ENCODE measurements at places on chromosomes 5 and 9.

DNA sequence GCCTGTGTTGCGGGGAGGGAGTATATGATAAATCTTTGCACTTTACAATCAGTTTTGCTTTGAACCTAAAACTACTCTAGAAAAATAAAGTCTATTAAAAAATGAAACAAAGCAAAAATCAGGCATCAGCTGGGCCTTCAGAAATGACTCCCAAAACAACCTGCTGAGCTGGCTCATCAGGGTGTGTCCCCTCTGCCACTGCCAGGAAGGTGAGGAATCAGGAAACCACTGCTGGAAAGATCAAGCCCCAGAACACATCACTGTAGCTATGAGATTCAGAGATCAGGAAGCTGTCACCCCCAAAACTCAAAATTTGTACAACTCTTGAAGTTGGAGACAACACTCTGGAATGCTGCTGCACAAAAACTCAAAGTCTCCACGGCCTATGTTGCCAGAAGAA lies 40.5 kb upstream of the TBCA start:
- DNase-seq, result no peak

- no peak for DNase-seq
These were observed 490.3 kb downstream of the ARHGEF28 start for GRCh38 chr5:74116266-74116665.

GRCh38 chr5:174734571-174735497 lies 10.5 kb downstream of the MSX2 start:
- no peak for DNase-seq

DNA sequence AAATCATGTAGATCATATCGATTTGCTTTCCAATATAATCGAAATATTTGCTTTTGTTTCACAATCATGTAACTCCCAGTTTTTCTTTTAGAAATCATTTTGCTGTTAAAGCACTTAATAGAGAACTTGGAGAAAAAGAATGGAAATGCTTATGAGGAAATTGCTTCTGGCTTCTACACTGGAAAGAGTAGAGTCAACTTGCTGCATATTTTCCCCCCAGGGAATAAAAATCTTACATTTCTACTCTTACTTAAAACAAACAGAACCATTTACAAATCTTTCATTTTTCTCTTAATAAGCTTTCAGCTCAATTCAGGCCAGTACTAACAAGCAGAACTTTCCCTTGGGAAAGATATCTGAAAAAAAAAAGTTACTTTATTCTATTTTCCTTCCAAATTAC lies 312.0 kb downstream of the CHSY3 start:
- no peak for DNase-seq

- no peak for DNase-seq
These were observed 53.7 kb downstream of the TLE1 start for GRCh38 chr9:81635521-81636254.

- DNase-seq, result no peak
These were observed 400.5 kb downstream of the ARRDC3 start for GRCh38 chr5:90982576-90982975.

DNA sequence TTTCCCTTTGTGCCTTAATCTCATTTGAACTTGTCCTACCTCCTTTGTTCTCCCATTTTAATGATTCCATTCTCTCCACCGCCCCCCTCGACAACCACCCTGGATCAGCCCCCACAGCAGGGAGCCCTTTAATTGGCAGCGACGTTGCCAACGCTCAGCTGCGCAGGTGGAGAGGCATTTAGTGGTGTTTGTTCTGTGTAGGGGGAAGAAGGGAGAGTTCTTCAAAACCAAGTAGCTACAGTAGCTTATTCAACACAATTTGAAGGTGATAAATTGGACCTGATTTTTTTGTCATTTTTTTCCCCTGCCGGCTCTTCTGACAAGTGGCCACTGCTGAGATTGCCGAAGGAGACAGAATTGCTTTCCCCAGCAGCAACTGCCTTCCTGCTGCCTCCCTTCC lies 499.1 kb downstream of the CDK5RAP2 start:
- no peak for DNase-seq

DNA sequence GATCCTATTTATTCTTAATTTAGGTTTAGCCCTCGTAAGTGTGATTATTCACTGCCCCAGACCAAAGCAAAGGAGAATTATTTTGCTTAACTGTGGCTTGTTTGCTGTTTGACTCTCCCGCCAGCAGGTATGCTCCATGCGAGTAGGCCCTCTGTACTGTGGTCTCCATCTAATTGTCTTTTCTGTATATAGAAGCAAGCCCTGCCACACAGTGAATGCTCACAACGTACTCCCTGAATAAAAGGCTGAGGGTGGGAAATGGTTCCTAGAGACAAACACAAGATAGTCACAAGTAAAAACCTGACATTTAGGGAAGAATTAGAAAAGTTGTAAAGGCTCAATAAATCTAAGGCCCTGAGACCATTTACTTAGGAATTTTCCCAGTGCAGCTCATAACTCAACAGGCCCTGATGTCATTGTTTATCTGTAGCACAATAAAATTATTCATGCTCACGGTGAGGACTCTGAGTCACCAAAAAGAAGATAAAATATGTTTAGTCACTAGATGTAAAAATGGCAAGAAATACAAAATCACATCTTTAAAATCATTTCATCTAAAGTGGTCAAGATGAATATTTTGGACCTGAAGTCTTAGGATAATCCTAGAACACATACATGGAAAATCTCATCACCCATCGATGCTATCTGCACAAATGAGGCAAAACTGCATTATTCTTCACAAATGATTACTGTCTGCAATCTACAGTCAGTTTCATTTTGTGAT lies 473.2 kb downstream of the ENC1 start:
- no peak for DNase-seq

DNA sequence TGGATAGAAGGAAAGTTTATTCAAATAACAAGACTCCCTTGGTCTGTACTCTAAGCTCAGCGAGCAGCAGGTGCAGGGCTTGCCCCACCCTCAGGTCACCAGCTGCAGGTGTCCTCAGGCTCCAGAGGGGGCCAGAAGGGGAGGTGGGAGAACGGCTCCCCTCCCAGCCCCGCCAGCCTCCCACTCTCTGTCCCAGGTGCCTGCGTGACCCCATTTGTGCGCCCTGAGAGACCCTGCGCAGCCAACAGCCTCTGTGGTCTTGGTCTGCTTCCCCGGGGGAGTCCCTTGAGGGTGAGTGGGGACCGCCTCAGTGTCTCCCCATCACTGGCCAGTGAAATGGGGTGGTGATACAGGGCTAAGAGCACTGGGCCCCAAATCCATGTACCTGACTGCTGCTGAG lies 62.3 kb upstream of the STXBP1 start:
- no peak for DNase-seq

DNA sequence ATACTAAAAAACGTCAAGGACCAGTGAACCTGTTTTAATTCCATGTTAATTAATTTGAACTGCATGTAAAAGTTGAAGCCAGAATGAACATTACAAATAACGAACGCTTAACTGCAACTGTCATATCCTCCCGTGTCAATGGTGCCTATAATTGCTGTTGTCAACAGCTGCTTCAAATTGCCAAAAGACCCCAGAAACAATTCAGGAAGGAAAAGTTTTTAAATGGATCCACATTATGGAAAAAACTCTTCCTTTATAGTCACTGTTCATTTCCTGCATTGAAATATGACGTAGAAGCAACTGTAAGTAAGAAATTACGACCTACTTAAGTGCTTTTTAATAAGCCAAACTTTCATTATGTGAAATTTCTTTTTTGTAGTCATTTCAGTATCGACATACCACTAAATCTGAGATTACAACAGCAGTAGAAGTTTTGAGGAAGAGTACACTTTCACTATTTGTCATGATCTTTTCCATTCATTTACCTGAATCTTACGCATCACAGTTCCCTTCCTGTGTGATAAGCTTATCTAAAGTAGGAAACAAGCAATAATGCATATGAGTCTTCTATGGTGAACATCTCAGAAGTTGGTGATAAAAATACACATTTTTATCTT lies 37.8 kb downstream of the MEF2C start:
- DNase-seq, result no peak

GRCh38 chr9:14584571-14584970 lies 108.7 kb downstream of the ZDHHC21 start:
- no peak for DNase-seq

GRCh38 chr9:136564379-136564988 lies 18.6 kb upstream of the NOTCH1 start:
- DNase-seq, result no peak

DNA sequence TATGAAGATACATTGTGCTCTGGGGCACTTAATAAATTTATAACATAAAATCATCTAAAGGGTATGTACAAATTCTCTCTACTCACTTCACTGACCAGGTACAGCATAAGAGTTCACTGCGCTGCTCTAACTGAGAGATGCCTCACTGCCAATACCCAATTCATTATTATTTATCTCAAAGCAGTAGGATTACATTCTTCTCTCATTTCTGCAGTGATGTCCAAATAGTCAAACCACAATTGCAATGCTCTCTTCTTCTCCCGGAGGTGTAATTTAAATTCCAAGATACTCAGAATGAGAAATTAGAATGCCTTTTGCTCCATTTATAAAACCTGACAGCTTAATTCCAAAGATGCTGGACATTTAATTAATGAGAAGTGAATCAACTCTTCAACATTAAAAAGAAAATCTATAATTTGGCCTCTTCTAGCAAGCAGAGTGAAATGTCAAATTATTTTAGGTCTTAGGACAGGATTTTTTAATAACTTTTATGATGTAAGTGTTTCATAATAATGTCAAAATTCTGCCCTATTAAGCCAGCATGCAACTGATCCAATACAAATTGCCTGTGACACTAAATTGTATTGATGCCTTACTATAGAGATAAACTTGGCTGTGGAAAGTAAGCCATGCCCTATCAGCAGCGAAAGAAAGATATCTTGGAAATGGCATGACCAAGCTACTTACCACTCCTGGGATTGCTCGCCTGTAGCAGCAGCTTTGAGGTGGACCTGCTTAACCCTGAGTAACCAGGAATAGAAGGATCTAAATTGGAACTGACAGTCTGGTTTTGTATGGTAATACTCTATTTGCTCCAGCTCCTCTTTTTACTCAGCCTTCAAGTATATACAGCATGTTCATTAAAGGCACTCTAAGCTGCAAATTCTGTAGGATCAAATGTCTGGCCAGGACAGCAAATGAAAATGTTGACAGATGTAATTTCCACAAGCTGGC lies 374.2 kb upstream of the TYRP1 start:
- no peak for DNase-seq

DNA sequence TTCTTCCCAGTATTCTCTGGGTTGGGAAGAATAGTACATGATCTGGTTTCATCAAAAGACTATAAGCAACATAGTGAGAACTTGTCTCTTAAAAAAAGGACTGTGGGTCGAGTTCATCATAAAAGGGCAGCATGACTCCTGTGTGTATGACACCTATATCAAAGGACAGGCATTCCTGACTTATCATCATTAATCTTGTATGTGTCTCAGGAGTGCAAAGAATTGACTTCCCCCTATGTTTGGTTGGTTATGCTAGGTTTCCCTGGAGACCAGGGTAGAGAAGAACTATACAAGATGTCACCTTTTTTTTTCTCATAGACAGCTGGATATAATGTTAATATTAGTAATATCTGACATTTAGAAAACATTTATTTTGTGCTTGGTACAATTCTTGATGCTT lies 173.1 kb upstream of the ANKRD55 start:
- no peak for DNase-seq

GRCh38 chr5:35876454-35876853 lies 19.8 kb downstream of the IL7R start:
- no peak for DNase-seq

DNA sequence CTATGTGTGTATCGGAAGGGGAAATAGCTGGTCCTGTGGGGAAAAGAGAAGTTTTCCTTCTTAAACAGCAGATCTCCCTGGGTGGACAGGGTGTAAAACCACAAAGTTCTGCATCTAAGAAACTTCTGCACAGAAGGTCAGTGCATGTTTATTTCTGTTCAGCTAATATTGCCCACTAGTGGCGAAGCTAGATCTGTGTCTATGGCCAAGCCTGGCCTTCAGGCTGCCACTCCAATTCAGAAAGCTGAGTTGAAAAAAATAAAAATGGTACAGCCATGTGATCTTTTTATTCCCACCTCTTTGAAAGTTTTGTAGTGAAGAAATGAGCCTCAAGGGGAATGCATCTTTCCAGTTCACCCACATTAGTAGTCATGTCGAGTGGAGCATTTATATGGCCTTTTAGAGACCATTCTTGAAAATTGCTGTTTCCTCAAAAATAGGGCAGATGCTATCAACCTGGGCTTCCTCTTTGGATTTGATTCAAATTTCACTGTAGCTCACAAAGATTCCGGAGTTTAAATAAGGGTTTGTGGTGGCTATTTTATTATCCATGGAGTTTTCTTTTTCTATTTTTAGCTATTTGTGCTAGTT lies 488.0 kb downstream of the PRELID2 start:
- no peak for DNase-seq

- no peak for DNase-seq
These were observed 17.5 kb upstream of the CCL28 start for GRCh38 chr5:43429706-43430105.

DNA sequence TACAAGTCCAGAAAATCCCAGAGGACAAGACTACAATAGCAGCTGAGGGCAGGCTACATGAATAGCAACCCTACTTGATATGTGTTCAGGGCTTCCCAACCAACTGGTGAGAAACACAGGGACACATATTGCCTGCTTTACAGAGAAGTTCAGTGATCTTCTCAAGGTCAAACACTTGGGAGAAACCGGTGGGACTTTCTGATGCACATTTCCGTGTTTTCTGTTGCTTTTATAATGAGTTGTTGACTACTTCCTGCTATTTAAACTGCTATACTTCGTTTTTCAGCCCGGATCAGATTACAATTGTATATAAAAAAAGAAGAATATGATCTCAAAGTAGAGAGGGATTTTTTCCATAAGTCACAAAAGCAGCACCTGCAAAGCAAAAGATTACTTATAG lies 175.1 kb downstream of the SNX18 start:
- DNase-seq, result no peak

GRCh38 chr5:66516550-66516949 lies 79.6 kb upstream of the MAST4 start:
- DNase-seq, result no peak

DNA sequence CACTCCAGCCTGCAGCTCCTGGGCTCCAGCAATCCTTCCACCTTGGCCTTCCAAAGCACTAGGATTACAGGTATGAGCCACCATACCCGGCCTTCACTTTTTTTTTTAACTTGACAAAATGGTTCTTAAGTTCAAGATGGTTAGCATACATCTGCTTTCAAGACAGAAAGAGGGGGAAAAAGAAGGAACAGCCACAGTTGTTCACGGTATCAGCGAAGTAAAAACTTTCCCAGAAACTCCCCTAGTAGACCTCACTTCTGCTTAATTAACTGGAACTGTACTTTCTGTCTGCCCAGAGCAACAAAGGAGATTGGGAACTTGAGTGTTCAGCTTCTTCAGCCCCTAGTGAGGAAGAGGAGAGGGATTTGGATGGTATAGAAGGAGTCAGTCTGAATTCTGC lies 116.7 kb downstream of the UGCG start:
- no peak for DNase-seq

Measured in stimulated activated CD4-positive, alpha-beta T cell treated with anti-CD3 and anti-CD28 coated beads, Interleukin-1b, Interleukin-23, amount 100 ng/mL, for 4 hours (primary cell).